ENCODE measurements at places on chromosomes 7 and 10.
A peak's percentile ranks its signal among the peaks of the same experiment; 100 is the strongest.

DNA sequence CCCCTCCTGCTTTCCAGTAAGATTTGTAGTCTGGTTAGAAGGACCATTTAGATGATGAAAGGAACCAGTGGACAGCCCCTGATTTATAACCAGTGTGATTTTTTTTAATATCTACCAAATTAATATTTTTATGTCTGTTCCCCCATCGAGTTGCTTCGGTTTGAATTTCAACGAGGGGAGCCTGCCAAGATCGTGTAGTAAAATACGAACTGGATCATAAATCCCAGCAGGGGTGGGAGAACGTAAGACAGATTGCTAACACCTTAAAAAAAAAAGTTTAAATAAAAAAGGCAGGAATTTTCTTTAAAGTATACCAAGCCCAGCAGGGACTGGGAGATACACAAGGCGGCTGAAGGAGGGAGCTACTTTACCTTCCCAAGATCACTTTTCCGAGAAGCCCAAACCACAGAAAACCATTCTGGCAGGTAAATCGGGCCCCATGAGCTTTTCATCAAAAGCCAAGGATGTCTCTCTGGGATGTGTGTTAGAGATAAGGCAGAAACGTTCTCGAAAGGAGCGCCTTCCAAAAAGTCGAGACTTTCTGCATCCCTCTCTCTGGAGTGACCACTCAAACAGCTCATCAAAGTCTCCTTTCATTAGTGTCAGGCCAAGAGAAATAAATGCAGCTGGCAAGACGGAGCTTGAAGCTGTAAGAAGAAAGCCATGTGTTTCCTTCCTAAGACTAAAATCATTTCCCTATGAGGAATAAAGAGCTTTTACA lies 270.5 kb upstream of the NFE2L3 start:
- no peak for DNase-seq

DNA sequence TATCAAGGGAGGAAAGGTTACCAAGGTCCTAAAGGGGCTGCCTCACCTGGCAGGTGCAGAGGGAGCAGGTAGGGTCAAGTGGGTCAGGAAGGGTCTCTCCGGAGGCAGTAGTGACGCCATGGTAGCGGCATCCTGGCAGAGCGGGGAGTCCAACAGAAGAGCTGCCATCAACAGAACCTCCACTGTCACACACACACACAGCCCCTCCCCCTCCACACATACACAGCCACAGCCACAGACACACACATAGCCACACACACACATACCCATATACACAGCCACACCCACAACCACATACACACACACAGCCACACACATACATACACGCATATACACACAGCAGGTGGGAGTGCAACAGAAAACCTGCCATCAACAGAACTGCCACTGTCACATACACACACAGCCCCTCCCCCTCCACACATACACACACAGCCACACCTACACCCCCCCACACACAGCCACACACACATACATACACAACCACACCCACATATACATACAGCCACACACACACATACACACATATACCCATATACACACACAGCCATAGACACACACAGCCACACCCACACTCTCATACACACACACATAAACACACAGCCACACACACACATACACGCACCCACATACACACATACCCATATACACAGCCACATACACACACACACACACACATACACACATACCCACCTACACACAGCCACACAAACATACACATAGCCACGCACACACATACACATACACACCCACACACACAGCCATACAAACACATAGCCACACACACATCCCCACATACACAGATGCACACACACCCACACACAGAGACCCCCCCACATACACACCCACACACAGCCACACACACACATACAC lies 23.1 kb downstream of the KCP start:
- DNase-seq, result no peak

GRCh38 chr10:70589762-70590654 lies 12.5 kb downstream of the PRF1 start:
- DNase-seq, result no peak

- no peak for DNase-seq
Observed at GRCh38 chr10:110530131-110530831, 32.6 kb downstream of the DUSP5 start.

- peak; percentile 8 for DNase-seq
Observed at GRCh38 chr10:113381981-113382509, 170.8 kb upstream of the HABP2 start.
